ENCODE measurements at places on chromosomes 3 and 15.

- no peak for DNase-seq
Measured at GRCh38 chr3:122421101-122421500, 5.2 kb upstream of the WDR5B start.

GRCh38 chr3:7025581-7026300 lies 164.8 kb downstream of the GRM7 start:
- no peak for DNase-seq

DNA sequence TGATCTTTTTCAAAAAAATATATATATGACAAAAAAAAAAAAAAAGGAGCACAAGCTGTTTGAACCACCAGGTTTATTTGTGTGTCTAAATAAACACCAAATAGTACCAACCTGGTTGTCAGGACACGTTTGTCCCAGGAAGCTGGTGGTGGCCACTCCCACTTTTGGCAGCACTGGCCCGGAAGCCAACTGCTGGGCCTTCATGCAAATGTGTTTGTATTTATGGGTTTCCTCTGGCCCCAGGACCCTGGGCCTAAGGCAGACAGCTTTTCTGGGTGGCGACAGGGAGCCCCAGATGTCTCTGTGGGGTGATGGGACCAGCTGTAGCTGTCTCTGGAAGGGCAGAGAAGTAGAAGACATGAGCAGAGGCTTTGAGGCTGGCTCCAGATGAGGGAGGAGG lies 31.6 kb downstream of the PRKCD start:
- DNase-seq, result no peak

DNA sequence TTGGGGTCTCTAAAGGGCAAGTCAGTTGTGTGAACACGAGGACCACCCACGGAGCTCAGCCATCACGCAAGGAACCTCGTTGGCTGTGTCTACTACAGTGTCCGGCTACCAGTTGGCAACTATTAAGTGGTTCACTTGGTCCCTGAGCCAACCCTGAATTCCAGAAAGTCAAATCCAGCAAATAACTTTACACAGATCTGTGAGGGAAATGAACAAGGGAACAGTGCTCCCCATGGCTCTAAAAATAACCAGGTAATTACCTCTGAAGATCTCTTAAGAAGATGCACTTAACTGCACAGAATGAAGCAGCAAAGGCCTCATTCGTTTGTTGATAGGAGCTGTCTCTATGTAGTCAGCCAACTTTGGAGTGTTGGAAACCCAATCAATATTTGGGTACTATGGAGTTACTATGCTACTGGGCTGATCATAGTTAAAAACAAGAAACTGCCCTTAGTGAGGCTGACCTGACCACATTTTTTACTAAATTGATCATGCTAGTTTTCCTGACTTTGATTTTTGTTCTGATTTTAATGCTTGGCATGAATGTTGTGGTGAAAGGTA lies 219.1 kb upstream of the LRIG1 start:
- DNase-seq, result no peak

GRCh38 chr3:72199530-72199929 lies 414.6 kb upstream of the PROK2 start:
- no peak for DNase-seq

GRCh38 chr3:51962854-51963530 lies 4.3 kb downstream of the PCBP4 start:
- DNase-seq, result no peak
